ENCODE measurements at places on chromosomes 4 and X.
A peak's percentile ranks its signal among the peaks of the same experiment; 100 is the strongest.

GRCh38 chr4:26105337-26105736, 191.3 kb downstream of the SMIM20 start:
- no peak for DNase-seq

DNA sequence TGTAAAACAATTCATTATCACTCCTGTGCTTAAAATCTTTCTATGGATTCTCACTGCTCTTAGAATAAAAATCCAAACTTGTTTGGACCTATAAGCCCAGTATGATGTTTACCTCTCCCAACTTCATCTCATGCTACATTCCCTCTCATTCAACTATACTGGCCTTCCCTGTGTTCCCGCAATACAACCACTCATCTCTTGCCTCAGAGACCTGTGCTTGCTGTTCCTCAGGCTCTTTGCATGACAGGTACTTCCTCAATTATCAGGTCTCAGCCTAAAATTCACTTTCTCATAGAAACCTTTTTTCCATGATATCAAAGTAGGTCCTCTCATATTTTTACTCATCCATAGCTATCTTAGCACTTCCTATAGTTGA, 71.7 kb downstream of the ENOX2 start:
- no peak for DNase-seq

DNA sequence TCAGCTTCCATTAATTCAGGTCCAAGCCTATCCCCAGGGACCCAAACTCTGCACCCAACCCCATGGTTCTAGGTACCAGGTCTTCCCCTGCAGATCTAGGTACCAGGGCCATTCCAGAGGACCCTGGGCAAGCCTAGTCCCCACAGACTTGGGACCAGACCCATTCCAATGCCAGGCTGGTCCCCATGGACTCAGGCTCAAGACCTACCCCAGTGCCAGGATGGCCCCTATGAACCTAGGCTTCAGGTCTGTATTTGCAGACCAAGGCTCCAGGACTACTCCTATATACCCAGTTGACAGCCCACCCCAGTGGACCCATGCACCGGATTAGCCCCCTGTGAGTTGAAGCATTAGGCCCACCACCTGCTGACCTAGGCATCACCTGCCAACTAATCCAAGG, 8.9 kb downstream of the MTHFD2L start:
- DNase-seq: no peak

- DNase-seq: no peak
These were observed 112.3 kb downstream of the ANAPC4 start for GRCh38 chr4:25489253-25489797.

DNA sequence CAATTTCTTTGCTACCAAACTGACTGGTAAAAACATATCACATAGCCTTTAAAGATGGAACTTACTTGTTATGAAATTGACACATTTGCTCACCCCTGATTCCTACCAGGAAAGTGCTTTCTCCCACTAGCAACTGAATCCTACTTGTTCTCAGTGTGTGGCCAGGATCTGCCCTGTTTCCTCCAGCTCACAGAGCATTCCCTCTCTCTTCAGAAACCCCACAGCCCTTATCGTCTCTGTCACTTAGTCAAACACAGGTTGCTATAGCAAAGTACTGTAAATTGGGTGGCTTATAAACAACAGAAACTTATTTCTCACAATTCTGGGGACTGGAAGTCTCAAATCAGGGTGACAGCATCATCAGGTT, 265.2 kb upstream of the BOD1L1 start:
- DNase-seq: no peak

GRCh38 chrX:44975666-44976263, 102.8 kb downstream of the KDM6A start:
- DNase-seq: no peak

- DNase-seq: no peak
These were observed 3.0 kb downstream of the IL2 start for GRCh38 chr4:122453384-122453995.

DNA sequence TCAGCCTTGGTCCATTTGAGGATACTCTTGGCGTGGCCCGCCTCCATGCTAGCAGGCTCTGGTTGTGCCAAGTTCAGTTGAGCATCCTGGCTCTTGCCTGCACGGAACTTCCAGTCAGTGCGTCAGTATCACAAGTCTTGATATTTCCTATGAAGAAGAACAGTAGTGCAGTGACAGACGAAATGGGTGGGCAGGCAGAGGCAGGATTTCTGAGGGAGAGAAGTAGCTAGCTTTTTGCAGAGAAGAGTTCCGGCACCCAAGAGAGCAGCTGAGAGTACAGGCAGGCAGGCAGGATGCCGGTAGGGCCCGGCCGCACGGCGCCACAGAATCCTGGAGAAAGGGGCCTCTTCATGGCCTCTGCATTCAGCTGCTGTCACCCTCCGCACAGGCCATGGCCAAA, 56.1 kb upstream of the MSANTD1 start:
- DNase-seq: no peak

DNA sequence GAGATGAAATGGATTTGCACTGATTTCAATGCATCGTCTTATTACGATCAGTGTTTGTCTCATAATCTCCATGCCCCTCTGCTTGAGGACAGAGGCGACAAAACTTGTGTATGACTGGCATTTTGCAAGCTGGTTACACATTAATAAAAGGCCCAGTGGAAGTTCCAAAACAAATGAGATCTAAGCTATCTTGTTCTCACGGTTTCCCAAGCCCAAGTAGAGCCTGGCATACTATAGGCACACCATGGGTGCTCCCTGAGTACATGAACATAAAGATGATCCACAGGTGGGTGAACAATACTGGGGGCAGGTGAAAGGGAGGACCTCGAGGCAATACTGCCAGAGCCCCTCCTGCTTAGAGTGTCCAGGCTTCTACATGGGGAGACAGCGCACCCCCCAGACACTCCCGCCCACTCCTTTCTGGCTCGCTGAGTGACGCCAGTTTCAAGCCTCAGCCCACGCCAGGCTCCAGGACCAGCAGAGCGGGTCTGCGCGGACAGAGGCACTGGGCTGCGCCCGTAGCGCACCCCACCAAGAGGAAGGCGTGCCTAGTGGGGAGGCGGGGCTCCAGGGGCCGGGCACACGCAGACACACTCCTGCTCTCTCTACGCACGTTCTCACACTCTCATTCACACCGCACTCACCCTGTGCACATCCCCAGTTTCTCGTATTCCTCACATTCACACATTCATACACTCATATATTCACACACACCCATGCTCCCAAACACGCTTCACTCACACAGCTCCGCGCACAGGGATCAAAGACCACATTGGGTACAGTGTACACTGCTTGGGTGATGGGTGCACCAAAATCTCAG, 8.9 kb upstream of the GSX2 start:
- DNase-seq: peak; percentile 63

- DNase-seq: no peak
These were observed 159.2 kb downstream of the CPEB2 start for GRCh38 chr4:15161439-15161838.

- no peak for DNase-seq
These were observed 207.6 kb upstream of the PITX2 start for GRCh38 chr4:110830461-110830860.

GRCh38 chr4:145178740-145179280, 1.6 kb downstream of the OTUD4 start:
- no peak for DNase-seq

- DNase-seq: no peak
These were observed 1.5 kb upstream of the MSX1 start for GRCh38 chr4:4857809-4858508.

DNA sequence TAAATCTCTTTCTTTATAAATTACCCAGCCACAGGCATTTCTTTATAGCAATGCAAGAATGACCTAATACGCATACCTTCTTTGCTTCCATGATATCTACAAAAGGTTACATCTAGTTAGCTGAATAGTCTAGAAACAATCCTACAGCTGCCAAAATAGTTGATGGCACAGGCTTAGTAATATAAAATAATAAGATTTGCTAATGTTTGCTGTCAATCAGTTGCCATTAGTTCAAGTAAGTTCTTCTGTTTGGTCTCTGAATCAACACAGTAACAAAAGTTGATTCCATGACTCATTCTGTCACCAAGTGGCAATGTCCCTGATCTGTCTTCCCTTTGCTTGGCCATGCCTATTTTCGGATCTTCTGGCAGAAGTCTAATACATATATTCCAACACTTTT, 470.2 kb downstream of the SPRY1 start:
- DNase-seq: no peak

DNA sequence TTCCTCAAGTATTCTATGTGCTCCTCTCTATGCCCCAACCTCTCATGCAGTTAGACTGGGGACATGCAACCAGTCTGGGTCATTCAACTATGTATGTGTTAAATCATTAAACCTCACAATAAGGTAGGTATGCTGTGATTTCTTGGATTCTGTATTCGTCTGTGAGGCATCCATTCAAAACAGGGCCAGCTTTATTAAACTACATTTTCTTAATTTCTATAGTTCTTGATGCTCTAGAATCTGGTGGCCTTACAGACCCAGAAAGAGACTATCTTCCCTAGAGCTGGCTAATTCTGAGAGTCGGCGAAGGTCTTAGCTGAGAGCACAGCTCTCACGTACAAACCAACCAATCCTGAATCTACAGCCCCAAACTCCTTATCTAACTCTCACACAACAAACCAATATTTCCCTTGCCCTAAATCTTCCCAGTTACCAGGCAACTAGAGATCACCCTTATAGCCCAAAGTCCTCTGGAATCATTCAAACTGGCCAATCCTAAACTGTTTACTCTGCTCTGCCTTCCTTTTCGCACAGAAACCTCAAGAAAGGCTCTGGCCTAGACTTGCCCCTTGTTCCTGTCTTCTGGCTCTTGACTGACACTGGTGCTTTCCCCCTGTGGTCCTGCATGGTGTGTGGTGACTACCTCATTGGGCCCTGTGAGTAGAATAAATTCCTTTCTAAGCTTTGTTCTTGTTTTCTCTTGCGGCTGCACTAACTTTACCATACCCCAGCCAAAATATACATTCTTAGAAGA, 203.5 kb upstream of the TET2 start:
- no peak for DNase-seq

- no peak for DNase-seq
These were observed 49.2 kb upstream of the FAM9C start for GRCh38 chrX:13093529-13094140.

DNA sequence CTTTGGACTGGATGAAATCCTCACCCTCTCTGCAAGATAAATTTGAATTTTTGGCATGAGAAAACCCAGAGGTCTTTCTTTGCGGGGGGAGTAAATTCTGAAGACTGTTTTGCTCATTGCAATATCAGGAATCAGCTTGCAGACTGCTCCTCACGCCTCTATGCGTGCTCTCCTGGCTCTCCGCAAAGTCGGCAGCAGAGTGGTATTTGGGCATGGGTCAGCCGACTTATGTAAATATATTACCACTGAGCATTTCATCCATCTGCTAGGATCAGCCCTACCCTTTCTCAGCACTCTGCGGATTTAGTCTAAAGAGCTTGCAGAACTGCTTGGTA, 288.0 kb downstream of the ASMT start:
- DNase-seq: no peak

DNA sequence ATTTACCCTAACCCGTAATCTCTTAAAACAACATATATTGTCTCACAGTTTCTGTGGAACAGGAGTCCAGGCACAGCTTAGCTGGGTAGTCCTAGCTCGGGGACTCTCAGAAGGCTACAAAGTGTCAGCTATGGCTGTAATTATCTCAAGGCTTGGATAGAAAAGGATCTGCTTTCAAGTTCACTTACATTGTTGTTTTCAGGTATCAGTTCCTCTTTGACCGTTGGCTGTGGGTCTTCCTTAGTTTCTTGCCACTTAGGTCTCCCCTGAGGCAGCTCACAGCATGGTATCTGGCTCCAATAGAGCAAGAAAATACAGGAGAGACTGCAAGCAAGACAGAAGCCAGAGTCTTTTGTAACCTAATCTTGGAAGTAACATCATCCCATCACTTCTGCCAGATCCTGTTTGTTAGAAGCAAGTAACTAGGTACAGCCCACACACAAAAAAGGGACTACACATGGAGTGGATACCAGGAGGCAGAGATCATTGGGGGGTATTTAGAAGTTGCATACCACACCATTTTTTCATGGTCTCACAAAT, 137.0 kb downstream of the MAGEB5 start:
- DNase-seq: no peak

DNA sequence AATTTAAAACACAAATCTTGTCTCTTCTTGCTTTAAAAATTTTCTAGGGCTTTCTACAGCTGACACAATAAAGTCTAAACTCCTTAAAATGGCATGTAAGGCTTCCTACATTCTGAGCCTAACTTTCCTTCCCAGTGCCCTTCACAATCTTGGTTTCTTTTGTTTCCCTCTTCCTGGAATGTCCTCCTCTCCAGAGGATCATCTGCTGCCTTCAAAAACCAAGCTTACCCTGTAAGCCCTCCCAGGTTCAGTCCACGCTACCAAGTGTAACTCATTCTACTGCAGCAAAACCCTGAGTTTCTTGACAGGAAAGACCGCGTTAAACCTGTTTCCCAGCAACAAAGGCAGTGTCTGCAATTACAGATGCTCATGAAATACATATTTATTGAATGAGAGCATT, 91.3 kb downstream of the SHISA3 start:
- DNase-seq: no peak

DNA sequence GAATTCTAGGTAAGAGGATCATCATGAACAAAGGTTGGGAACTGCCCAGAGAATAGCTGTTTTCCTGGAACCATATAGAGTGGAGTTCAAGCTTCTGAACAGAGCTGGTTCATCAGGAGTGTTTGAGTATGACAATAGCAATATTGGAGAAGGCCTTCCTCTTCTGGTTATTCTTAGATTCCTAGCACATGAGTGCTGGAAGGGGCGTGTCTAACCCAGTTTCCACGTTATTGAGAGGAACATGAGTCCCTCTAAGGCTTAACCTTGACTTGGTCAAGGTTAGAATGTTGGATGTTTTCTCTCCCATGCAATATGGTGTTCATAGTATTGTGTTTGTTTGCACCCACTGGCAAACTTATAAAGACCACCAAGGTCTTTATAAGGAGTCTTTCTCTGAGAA, 101.3 kb downstream of the TSPAN7 start:
- no peak for DNase-seq

DNA sequence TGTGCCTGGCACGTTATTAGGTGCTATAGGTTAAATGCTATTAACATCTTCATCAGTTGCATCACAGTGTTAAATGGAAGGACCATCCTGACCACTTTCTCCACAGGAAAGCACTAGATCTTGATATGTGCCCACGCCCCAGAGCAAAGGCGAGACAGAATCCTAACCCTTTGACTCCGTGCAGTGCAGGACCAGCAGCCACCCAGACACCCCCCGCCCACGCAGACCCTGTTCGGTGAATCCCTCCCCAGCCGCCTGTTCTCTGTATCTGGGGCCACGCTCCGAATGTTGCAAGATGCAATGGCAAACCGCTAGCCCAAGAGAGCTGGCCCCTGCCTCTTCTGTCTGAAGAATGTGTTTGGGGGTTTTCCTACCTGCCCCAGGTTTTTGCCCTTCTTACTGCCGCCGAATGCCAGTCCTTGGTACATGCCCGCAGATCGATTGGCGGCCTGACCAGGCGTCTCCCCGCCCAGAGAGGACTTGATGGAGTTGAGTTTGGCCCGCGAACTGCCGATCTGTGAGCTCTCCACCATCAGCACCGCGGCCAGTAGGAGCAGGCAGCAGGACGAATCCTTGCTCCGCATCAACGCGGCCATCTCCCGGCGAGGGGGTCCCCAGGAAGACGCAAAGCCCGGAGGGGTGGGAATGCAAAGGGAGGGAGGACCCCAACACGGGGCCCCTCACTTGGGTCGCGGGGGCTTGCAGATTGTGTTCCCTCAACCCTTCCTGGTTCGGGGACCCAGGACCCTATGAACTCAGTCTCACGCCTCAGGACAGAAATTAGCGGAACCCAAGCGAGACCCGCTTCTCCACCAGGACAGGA, 906 bp downstream of the DKK2 start:
- DNase-seq: peak; percentile 34

Data from Right ventricle myocardium superior (tissue), 1 donor.